ENCODE measurements at places on chromosomes 4 and X.

DNA sequence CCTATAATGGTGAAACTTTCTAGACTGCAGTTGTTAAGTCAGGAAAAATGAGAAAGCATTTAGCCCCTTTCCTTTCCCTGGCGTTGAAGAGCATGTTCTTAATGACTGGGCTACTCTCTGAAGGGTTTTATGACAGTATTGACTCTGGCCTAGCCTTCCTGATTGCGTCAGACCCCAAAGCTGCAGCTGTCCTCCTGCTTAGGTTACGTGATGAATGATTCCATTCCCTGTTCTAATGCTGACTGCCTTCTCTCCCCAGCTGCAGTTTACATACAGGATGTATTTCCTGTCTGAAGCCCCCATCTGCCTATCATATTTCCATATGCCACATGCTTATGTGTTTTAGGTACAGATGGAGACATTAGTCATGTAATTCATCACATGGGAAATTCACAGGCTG lies 105.8 kb upstream of the EGFL6 start:
- DNase-seq, result peak; percentile 80

DNA sequence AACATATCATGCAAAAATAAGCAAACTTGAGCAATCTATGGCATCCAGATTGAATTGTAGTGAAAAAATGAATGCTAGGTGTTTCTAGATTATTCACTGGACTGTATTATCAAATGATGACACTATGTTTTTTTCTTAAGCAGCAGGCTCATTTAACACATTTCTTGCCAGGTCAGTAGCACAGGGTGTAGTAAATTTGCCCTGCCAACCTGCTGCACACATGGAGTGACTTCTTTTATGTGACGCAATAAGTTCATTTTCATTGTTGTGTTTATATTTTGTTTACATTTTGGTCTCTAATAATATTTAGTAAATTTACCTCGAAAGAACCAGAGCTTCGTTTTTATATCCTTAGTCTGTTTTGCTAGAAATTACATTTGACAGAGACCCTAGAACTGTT lies 9.5 kb downstream of the VBP1 start:
- DNase-seq, result no peak

- no peak for DNase-seq
Observed at GRCh38 chrX:123303429-123303828, 119.4 kb downstream of the GRIA3 start.

- DNase-seq, result no peak
Observed at GRCh38 chr4:179585761-179586160, 2143.5 kb upstream of the AGA start.

DNA sequence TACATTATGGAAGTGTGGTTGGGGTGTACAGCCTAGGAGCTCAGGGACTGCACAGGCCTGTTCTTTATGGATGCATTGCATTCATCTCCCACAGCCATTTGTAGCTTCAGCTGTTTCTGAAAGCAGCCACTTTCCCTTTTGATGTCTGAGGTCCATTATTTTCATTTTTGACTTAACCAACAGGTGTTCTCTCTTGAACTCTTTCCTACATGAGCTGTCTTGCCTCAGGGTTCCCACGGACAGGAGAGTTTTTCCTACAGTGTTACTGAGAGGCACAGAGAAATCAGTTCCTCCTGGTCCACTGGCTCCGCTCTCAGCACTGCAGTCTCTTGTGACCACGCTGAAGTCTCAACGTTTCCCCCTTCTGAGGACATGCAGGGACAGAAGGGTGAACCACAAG lies 87.2 kb downstream of the RASL11B start:
- no peak for DNase-seq

DNA sequence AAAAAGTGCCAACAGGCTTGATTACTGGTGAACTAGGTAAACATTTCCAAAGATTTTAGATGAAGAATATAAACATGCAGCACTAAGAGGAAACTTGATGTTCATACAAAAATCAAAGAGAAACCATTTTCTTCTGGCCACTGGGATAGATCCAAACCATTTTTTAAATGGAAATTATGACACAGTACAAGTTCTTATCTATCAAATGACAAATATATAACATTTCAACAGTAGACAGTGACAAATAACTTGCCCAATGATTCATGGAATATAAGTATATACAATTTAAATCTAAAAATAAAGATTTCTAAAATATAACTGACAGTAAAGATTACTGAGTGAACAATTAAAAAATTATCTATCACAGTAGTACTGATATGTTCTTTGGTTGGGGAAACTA lies 151.1 kb downstream of the CDS1 start:
- DNase-seq, result no peak

DNA sequence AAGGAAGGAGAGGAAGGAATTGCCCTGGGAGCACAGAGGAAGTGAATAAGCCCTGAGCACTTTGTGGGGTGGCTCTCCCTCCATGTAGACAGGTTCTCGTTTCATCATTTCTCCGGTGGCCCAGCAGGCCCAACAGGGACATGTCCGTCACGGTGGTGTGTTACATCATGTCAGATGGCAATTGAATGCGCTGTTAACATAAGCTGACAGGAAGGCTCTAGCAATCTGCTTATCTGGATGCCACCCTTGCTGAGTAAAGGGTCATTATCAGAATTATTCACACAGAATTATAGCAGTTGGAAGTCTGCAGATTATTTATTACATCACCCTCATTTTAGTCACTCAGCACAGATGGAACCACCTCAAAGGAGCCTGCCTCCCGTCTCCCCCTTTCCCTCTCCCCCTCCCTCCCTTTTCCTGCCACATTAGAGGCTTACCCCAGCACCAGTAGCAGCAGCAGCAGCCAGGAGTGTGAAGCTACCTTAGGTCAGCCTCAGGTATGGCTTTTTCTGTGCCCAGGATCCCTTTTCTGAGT lies 124.3 kb upstream of the TRIM2 start:
- no peak for DNase-seq

GRCh38 chr4:140117947-140118346 lies 36.0 kb downstream of the MAML3 start:
- no peak for DNase-seq

GRCh38 chrX:140710710-140711109 lies 1.2 kb downstream of the LINC00632 start:
- peak; percentile 30 for DNase-seq

GRCh38 chr4:13190093-13190721 lies 293.9 kb downstream of the RAB28 start:
- no peak for DNase-seq

- no peak for DNase-seq
Observed at GRCh38 chr4:175787546-175787945, 24.5 kb downstream of the GPM6A start.

GRCh38 chrX:110131031-110131430 lies 128.1 kb downstream of the TMEM164 start:
- DNase-seq, result no peak

DNA sequence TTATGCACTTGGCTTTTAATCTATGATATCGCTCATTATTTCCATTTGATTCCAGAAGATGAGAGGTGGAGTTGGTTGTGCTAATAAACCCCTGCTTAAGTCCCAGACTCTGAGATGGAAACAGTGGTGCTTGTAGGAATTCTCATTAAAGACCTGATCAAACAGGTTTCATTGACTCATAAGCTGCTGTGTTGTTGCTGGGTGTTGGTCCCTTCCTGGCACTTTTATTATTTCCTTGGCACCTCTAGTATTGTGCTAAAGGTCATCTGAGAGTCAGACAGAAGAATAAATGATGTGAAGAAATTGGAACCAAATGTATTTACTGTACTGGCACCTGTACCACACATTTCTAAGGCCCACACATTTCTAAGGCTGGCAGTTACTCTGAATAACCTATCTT lies 544.7 kb upstream of the NR3C2 start:
- DNase-seq, result no peak

- no peak for DNase-seq
Observed at GRCh38 chr4:174550541-174550940, 28.3 kb upstream of the HPGD start.

- no peak for DNase-seq
Observed at GRCh38 chr4:11908712-11909111, 480.0 kb upstream of the HS3ST1 start.

- DNase-seq, result peak; percentile 69
Observed at GRCh38 chr4:48939785-48940184, 33.2 kb upstream of the OCIAD2 start.

DNA sequence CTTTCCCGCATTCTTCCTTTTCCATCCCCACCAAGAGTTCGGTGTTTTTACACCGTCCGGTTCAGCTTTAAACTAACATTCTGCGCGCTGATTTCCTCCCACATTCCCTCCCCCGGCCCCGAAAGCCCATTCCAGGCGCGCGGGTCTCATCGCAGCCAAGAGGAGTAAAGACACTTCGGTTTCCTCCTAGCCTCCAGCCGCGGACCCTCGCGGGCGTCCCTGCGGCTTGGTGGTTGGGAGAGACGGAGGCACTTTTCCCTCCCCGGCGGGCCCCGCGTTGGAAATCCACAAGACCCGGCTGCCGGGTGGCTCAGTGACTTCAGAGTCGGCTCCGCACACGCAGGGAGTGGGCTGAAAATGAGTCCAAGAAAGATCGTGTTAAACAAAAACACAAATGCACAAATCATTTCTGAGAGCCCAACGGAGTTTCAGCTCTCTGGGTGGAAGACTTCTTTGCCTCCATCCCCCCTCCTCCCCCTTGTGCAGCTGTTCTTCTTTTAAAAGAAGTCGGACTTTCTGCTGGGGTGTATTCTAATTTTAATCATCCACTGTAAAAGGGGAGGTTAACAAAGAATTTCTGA lies 2.0 kb upstream of the ARX start:
- DNase-seq, result no peak

DNA sequence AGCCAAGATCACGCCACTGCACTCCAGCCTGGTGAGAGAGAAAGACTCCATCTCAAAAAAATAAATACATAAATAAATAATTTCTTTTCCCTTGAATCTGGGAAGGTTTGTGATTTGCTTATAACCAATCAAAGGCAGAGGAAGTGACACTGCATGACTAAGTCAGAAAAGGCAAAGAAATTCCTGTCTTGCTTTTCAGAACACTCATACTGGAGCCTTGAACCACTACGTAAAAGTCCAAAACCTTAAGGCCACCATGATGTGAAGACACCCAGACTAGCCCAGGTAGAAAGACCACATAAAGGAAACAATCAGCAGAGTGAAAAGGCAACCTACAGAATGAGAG lies 36.6 kb downstream of the TMEM156 start:
- no peak for DNase-seq
